Gastroesophageal sphincter (tissue), 4 donors: ENCODE measurements at places on chromosomes 5 and 9.

DNA sequence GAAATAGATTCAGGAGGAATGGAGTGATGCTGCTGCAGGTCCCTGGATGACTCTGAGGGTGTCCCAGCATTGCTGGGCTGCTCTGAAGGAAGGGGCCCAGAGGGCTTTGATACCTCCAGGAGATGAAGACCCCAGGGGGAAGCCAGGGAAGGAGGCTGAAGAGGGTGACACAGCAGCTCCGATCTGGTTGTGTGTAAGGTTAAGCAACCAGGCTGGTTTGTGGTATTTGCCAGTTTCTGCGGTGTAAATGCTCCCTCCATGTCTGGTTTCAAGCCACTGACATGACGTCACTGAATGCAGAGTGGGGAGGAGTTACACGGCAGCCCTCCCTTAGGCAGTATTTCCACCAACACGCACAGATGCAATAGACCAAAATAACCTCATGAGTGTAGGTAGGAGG, 40.0 kb upstream of the ORM1 start:
- no peak for ATAC-seq

GRCh38 chr9:132401824-132402223, 4.8 kb downstream of the TTF1 start:
- ATAC-seq: no peak

- ATAC-seq: peak; percentile 72
These were observed 10.8 kb upstream of the IFNA2 start for GRCh38 chr9:21395778-21396717.

DNA sequence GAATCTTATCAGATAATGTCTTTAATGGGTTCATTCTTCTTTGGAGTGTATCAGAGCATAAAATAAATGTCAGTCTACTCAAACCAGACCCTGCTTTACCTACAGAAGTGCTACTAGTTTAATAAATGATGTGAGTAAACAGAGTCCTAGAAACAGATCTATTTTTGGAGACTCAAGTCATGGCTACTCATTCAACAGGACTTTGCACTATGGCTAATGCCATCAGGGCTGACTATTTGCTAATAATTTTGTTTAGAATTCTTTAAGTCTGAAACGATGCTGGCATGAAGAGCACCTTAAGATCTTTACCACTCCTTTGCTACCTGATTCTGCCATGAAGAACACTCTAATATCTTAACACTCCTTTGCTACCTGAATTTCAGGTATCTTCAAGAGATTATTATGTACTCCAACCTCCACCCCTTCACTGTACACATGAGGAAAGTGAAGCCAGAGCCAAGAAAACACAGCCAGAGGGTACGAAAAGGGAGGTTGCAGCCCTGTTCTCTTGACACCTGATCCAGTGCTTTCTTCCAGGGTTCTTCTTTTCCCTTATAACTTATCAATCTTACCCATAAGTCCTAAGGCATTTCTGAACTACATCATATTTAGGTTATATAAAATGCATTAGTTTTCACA, 62.4 kb downstream of the ZNF608 start:
- no peak for ATAC-seq

DNA sequence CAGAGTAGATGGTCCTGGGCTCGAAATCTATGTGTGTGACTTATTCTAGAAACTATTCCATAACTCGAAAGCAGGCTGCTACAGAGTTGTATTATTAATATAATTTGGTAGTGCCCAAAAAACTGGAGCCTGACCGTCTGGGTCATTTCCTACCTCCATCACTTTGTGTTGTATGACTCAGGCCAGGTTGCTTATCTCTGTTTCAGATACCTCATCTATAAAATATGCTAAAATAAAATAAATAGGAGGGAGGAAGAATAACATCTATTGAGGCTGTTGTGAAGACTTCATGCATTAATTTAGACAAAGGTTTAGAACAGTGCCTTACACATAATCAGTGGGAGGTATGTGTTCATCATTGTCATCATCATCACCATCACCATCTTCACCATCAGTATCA, 57.7 kb downstream of the PDE4D start:
- ATAC-seq: no peak

GRCh38 chr5:103223031-103223955, 35.3 kb upstream of the MACIR start:
- no peak for ATAC-seq

DNA sequence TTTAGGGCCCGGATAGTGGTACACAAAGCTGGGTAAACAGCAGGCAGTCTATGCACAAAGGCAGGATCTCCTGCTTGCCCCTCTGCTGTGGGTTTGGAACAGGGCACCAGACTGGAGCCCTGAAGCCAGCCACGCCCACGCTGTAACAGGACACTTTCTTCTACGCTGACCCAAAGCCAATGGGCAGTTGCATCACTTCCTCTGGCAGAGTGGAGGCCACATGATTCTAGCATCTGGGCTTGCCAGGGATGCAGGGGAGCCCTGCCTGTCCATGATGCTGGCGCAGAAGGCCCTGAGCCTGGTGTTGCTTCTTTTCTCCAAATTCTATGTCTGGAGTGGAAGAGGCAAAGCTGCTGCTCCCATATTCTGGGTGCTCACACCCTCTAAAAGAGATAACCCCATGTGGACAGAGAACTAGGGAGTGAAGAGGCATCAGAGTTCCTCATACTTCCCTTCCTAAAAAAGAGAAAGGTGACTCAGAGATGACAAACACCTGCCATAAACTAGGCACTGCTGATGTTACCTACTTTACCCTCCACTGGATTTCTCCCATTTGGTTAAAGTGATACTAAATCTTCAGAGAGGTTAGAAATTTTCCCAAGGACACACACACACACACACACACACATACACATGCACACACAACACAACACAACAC, 260.3 kb upstream of the KLF4 start:
- ATAC-seq: peak; percentile 88

- ATAC-seq: no peak
These were observed 39.9 kb downstream of the ERP44 start for GRCh38 chr9:100058699-100059579.

DNA sequence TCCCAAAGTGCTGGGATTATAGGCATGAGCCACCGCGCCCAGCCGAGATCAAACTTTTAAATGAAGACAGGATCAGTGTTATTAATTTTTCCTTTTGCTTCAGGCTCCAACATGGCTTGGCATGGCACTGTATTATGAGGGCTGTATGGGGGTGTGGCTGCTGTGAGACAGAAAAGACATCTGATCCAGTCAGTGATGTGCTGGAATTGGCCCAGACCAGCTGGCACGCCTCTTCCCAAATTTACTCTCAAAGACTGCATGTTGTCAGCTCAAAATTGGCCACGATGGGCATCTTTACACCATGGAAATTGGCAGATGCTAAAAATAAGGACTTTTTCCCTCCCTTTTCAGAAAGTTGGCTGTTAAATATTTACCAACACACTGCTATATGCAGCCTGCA, 12.1 kb upstream of the COL27A1 start:
- no peak for ATAC-seq

GRCh38 chr9:78805771-78806170, 508.8 kb downstream of the PSAT1 start:
- no peak for ATAC-seq

DNA sequence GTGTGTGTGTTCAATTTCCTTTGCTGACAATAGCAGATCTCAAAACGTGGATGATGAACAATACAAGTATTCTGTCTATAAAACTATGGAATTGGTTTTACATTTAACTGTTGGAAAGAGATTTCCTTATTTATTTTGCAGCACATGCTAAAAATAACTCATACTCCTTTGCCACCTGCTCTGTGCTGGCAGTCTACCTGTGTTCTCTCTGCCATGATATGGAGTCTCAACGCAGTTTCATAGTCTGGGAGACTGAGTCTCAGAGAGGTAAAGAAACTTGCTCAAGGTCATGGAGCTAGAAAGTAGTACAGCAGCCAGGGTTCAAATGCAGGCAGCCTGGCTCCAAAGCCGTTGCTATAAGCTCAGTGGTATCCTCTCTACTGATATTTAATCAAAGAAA, 466.0 kb upstream of the DAP start:
- no peak for ATAC-seq

DNA sequence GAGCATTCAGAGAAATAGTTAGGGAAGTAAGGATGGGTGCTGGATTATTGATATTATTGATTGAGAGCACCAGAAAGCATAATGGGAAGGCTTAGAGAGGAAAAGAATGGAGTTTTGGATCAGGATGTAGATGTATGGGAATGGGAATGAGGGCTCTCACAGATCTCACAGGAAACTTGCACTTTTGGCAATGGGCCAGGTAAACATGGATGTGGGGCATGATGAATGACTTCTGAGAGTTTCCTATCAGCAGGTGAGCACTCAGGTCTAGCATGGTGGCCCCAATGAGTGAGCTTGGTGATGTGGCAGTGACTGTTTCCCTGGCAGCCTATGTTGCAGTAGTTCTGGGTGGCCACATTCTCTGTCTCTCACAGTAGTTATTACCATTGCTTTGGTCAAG, 283.8 kb downstream of the FBXL7 start:
- no peak for ATAC-seq

DNA sequence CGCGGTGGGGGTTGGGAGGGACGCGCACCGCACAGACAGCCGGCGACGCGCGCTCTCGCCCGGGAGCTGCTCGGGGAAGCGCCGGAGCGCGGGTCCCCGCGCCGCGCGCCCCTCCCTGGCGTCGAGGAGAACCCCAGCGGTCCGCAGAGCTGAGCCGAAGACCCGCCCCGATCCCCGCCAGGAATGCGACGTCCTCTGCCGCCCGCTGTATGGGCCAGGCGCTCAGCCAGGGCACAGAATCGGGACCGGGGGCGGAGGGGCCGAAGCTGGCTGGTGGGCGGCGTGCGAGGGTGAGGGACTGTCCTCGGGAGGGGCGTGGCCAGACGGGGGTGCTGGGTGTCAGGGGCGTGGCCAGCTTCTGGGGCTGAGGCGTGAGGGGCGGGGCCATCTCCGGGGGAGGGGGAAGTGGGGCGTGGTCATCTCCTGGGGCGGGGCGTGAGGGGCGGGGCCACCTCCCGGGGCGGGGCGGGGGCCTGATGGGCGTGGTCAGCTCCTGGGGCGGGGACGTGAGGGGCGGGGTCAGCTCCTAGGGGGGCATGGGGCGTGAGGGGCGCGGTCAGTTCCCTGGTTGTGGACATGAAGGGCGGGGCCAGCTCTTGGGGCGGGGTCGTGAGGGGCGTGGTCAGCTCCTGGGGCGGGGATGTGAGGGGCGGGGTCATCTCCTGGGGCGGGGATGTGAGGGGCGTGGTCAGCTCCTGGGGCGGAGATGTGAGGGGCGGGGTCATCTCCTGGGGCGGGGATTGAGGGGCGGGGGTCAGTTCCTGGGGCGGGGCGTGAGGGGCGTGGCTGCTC, 965 bp downstream of the PTGDS start:
- ATAC-seq: peak; percentile 37

DNA sequence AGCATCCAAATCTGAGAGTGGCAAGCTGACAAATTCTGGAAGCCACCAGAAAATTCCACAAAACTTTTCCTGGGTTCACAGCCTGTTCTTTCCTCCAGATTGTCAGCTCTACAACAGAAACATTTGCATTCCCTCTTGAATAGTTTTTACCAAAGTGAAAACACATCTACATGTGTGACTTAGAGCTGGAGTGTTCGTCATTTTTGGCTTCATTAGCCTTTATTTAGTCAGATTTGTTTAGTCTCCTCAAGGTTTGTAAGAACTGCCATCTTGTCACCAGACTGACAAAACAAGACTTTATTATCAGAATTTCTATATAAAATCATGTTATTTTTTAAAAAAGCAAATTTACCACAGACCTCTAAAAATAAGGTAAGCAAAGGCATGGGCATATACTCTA, 347.3 kb downstream of the TRIM36 start:
- no peak for ATAC-seq

DNA sequence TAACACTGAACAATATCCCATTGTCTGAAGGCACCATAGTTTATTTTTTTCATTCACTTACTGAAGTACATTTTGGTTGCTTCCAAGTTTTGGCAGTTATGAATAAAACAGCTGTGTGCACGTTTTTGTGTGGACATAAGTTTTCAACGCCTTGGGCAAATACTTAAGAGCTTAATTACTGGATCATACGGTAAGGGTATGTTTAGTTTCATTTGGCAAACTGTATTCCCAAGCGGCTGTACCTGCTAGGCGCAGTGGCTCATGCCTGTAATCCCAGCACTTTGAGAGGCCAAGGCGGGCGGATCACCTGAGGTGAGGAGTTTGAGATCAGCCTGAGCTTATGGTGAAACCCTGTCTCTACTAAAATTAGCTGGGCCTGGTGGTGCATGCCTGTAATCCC, 63.7 kb upstream of the FAM120A start:
- ATAC-seq: no peak

DNA sequence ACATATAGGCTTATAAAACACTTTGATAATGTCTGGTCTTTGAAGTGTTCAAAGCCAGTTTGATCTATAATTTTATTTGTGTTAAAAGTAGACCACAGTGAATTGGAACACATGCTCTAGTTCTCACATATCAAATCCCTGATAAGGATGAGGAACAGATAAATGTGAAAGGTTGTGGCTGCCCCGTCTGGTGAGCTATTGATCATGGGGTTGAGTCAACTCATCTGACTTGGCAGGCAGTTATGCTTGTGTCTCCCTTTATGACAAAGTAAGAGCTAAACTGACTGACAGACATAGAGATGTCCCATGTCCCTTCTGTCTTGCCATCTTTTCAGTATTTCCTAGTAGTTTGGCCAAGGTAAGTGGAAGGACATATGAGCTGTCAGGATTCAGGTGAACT, 2.9 kb upstream of the ERMP1 start:
- no peak for ATAC-seq

DNA sequence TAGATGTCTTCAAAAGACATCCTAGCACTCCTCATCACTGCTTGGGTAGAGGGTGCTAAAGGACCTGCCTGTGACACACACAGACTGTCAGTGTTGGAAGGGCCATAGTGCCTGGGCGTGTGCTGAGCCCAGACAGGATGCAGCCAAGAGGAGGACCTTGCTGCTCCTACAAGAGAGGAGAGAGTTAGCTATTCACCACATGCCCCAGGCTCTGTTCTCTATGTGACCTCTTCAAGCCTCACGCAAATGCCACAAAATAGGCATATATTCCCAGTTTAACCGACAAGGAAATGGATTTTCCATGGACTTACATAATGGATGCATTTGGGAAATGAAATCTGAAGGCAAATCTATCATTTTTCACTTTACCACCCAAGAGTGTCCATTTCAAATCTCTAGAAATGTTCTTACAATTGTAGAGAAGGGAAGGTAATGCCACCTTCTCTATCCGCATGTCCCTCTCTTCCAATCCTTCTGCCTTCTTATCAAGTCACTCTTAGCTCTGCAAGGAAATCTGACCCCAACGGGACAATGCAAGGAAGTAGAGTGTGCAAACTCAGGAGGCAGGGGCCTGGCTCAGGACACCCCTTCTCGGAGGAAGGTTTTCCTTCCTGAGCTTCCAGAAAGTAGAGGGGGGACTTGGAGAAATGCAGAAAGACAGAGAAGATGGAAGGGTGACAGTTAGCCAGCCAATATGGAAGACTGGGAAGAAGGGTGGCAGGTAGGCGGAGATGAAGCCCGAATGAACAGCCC, 49.5 kb downstream of the TRIM32 start:
- no peak for ATAC-seq

DNA sequence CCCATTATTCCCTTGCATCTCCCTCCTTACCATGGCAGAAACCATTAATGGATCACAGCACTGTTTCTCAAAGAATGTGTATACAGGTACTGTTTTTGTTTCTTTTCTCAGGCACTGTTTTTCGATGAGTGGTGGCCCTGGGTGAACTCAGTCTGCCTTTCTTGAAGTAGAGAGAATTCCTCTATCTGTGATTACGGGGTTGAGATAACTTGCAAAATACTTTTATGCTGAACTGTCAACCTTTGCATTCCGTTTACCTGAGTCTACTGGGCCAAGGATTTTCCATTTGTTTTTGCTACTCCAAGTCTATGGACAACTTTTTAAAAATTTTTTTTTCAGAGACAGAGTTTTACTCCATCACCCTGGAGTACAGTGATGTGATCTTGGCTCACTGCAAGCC, 82.7 kb upstream of the CLINT1 start:
- no peak for ATAC-seq
